ENCODE measurements at places on chromosomes 13 and 19. TPM values are rescaled to one million over a fixed set of nuclear protein-coding genes. Genes with fewer than 3 reads are reported as not detected.
A peak's percentile ranks its signal among the peaks of the same experiment; 100 is the strongest.

GRCh38 chr19:3880471-3881271 lies at the start of gene ATCAY:
Gene ATCAY (plus strand): TSS chr19:3880685. CDS start chr19:3885768, 5,083 bp downstream.
- DNase-seq: no peak
- H3K27ac ChIP-seq: no peak within 1 kb of the TSS
- no peak within 1 kb of the TSS for H3K4me3 ChIP-seq
- no peaks in the 10 kb centered on the region for H3K4me1 ChIP-seq
- peaks cover 26% of the 10 kb centered on the region for H3K27me3 ChIP-seq

Gene IFI30
- total RNA-seq: 43.2 TPM

GRCh38 chr19:39599116-39599515 lies 3.2 kb upstream of the LGALS13 start:
- H3K4me1 ChIP-seq: no peaks in the 10 kb centered on the region
- DNase-seq: no peak
- no peaks in the 10 kb centered on the region for H3K27me3 ChIP-seq
- H3K27ac ChIP-seq: no peak overlapping the region
- H3K36me3 ChIP-seq: no peaks in the 10 kb centered on the region

DNA sequence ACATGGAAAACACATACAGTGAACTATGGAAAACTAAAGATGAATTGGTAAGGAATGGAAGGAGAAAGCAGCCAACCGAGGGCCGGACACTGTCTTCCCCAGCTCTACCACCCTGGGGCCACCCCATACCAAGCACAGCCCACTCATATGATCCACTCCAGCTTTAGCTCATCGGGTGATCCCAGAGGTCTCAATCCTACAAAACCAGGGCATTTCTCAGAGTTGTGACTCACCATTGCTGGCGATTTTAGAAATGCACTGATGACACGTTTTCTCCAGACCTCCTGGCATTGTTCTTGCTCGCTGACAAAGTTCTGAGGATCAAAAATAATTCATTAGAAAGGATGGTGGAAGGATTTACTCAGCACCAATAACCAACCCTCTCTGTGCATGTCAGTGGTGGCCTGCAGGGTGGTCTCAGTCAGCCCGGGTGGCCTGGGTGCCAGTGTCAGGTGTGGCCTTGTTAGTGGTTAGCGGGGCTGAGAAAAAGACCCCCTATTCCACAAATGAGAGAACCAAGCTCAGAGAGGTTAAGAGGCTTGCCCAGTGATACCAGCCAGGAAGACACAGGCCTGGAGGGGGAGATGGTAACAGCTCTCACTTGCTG lies 6.6 kb downstream of the TMEM272 start:
- no peaks in the 10 kb centered on the region for H3K36me3 ChIP-seq
- H3K4me3 ChIP-seq: no peak overlapping the region
- no peaks in the 10 kb centered on the region for H3K27me3 ChIP-seq
- no peak for DNase-seq

- DNase-seq: no peak
- H3K27ac ChIP-seq: no peak overlapping the region
These were observed 148.1 kb upstream of the ZNF536 start for GRCh38 chr19:30223866-30224688.

Gene CCL25
- total RNA-seq: not detected

Gene ZNF132
- 2.7 TPM for total RNA-seq

DNA sequence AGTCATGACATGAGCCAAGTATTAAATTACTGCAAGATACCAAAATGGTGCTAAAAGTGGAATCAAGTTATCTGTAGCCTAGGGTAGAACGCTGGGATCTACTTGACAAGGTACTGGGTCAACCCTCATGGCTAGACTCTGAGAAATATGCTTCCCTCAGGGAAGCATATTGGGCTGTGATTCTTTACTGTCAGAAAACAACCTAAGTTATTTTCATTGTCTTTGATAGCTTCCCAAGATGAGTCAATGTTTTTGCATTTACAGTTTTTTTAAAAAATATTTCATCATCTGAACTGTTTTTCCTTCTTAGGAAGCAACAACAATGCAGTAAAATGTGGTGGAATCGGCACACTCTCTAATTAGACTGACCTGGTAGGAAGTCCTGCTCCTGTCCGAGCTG lies 218.0 kb downstream of the RGCC start:
- H3K4me1 ChIP-seq: peaks cover 16% of the 10 kb centered on the region
- DNase-seq: no peak
- H3K27ac ChIP-seq: no peak overlapping the region

DNA sequence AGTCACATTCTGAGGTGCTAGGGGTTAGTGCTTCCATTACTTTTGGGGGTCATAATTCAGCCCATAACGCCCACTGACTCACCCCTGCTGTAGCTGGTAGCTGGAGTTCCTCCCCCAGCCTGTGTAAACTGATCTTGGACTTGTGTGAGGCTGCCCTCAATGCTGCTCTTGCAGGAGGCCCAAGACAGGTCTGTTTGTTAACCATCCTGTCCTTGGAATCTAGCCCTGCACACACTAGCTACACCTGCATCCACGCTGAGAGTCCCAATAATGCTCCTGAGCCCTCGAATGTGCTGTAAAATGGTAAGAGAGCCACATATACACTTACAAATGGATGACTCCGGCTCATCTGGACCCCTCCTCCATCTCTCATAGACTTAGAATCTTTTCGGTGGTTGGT lies 9.6 kb downstream of the LRCH1 start:
- no peak for DNase-seq
- no peaks in the 10 kb centered on the region for H3K4me1 ChIP-seq
- H3K36me3 ChIP-seq: no peaks in the 10 kb centered on the region
- no peak overlapping the region for H3K4me3 ChIP-seq

DNA sequence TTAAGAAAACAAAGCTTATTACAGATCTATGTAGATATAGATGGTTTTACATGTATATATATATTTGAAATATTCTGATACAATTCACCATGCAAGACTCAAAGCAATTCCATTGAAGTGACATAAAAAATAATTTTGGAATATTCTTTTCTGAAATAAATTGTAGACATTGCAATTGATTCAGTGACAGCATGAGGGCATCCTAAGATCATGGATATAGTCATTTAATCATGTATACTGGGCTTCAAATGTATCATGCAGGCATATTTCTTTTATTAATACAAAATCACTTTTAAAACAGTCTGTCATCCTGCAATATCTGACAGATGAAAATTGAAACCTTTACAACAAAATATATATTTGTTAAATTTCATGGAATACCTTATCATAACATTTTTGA lies 286.7 kb upstream of the SLITRK6 start:
- no peaks in the 10 kb centered on the region for H3K36me3 ChIP-seq
- no peak overlapping the region for H3K4me3 ChIP-seq
- no peaks in the 10 kb centered on the region for H3K4me1 ChIP-seq
- DNase-seq: no peak
- no peak overlapping the region for H3K27ac ChIP-seq
- no peaks in the 10 kb centered on the region for H3K27me3 ChIP-seq

DNA sequence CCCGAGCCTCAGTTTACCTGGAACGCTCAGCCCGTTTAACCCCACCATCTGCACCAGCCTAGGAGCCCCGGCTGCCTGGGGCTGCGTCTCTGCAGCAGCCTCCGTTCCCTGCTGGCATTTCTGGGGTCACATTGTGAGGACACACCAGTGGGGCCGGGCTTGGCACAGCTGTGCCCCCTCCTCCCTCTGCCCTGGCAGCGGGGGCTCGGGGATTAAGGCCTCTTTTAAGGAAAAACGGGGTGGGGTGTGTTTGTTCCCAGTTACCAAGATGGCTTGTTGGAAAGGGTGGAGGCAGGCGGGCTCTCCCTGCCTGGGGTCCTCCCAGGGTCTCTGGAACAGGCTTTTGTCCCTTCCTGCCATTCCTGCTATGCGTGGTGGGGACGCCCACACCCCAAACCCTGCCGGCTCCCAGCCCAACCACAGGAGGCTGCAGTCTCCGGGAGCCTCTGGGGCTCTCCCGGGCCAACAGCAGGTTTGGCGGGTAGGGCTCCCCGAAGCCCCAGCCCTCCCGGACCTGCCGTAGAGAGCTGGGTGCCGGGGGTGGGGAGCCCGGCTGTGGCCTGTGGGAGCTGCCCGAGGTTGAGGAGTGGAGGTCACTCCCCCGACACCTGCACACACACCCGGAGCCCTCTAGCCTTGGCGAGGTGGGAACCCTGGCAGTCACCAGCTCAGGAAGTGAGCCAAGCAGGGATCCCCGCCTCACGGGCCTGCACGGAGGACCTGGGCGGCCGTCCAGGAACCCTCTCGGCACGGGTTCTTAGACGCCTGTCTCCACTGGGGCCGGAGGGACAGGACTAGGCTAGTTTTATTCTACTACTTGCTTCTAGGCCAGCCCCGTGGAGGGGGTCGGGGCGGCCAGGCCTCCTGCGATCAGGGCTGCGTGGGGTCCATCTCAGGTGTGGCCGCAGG lies 36.9 kb downstream of the GADD45B start:
- no peaks in the 10 kb centered on the region for H3K36me3 ChIP-seq
- H3K27me3 ChIP-seq: no peaks in the 10 kb centered on the region
- no peak overlapping the region for H3K27ac ChIP-seq
- no peak for DNase-seq
- H3K4me3 ChIP-seq: no peak overlapping the region

Gene WDR87
- not detected for total RNA-seq

DNA sequence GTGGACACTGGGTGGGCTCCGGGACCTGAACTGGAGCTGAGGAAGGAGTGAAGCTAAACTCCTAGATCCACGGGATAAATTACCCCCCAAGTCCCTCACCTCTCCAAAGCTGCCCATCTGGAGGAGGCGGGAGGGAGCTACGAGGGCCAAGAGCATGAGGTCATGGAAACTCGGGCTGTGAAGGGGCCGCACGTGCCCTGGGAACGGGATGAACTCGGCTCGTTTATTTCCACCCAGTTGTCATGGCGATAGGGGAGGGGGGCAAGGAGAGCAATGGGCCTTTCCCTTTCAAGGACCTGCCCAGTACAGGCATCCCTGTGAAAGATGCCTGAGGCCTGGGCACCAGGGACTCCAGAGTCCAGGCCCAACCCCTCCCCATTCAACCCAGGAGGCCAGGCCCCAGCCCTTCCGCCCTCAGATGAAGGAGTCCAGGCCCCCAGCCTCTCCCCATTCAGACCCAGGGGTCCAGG lies 3.8 kb downstream of the PPP1R12C start:
- no peaks in the 10 kb centered on the region for H3K4me1 ChIP-seq
- H3K4me3 ChIP-seq: no peak overlapping the region
- H3K36me3 ChIP-seq: peaks cover 29% of the 10 kb centered on the region
- no peaks in the 10 kb centered on the region for H3K27me3 ChIP-seq
- DNase-seq: peak; percentile 97

Gene COX7A1
- total RNA-seq: 136 TPM

- H3K4me3 ChIP-seq: no peak overlapping the region
- no peaks in the 10 kb centered on the region for H3K4me1 ChIP-seq
- H3K36me3 ChIP-seq: no peaks in the 10 kb centered on the region
- H3K27ac ChIP-seq: no peak overlapping the region
- no peaks in the 10 kb centered on the region for H3K27me3 ChIP-seq
- DNase-seq: no peak
These were observed 406.2 kb downstream of the EFNB2 start for GRCh38 chr13:106129273-106129672.

DNA sequence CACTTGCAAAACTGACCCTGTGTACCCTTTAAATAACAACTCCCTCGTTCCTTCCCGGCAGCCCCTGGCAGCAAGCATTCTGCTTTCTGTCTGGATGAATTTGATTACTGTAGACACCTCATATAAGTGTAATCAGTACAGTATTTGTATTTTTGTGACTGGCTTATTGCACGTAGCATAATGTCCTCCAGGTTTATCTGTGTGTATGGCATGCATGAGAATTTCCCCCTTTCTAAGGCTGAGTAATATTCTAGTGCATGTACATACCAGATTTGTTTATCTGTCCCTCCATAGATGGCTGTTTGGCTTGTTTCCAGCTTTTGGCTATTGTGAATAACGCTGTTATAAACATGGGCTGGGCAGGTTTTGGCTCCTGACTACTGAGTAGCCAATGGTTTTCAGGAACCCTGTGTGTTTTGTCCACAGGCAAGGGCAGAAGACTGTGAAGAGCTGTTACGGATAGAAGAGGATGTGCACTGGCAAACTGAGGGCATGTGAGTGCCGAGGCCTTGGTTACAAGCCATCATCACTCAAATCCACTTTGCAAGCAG lies 98.0 kb downstream of the ESD start:
- H3K4me3 ChIP-seq: no peak overlapping the region
- H3K36me3 ChIP-seq: peaks cover 33% of the 10 kb centered on the region
- H3K4me1 ChIP-seq: peaks cover 24% of the 10 kb centered on the region

GRCh38 chr19:47057328-47057727 lies 8.9 kb upstream of the TMEM160 start:
- no peak overlapping the region for H3K27ac ChIP-seq
- H3K36me3 ChIP-seq: no peaks in the 10 kb centered on the region
- no peak overlapping the region for H3K4me3 ChIP-seq
- no peak for DNase-seq
- no peaks in the 10 kb centered on the region for H3K27me3 ChIP-seq

DNA sequence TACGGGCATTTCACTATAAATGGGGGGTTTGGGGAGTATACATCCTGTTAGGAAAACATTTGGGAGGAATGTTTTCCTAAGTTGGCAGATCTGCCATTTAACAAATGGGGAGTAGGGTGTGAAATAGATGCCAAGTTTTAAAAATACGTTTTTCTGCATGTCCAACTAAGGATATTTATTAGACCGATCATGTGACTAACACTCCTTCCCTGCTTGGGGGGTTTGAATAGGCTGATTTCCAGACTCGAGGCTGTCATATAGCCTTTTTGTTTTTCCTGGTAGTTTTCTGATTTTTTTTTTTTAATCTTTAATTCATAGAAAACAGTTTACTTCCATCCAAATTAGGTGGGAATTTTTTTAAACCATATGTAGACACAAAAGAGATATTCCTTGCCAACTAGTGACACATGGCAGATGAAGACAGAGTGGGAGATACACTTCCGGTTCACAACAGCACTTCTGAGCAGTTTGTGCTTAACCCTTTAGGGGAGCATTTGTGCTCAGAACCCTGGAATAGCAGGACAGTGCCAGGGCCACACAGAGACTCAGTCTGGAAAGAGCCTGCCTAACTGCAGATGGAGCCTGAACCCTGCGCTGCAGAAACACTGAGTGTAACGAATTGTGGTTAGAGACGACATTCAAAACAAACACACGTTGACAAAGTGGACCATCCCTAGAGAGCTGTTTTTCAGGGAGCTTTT lies 5.6 kb upstream of the GATAD2A start:
- no peaks in the 10 kb centered on the region for H3K36me3 ChIP-seq
- no peaks in the 10 kb centered on the region for H3K27me3 ChIP-seq
- H3K4me3 ChIP-seq: no peak overlapping the region
- DNase-seq: no peak
- peaks cover 37% of the 10 kb centered on the region for H3K4me1 ChIP-seq
- H3K27ac ChIP-seq: no peak overlapping the region

GRCh38 chr19:38657633-38658222 lies 10.3 kb downstream of the ACTN4 start:
- no peaks in the 10 kb centered on the region for H3K27me3 ChIP-seq
- no peak for DNase-seq
- H3K4me3 ChIP-seq: no peak overlapping the region
- peaks cover 21% of the 10 kb centered on the region for H3K36me3 ChIP-seq
- H3K27ac ChIP-seq: peak overlapping the region; percentile 97

Gene CGB8
- total RNA-seq: not detected

- H3K27me3 ChIP-seq: no peaks in the 10 kb centered on the region
- peaks cover 10% of the 10 kb centered on the region for H3K4me1 ChIP-seq
- H3K4me3 ChIP-seq: no peak overlapping the region
- H3K36me3 ChIP-seq: no peaks in the 10 kb centered on the region
- peak; percentile 70 for DNase-seq
- peak overlapping the region; percentile 37 for H3K27ac ChIP-seq
These were observed 21.8 kb downstream of the ARRDC2 start for GRCh38 chr19:18029617-18030338.
